Cerebellar cortex (tissue), 1 donor: ENCODE measurements at places on chromosomes 13 and 19.

GRCh38 chr13:107079423-107080049 is 511.6 kb upstream of the ARGLU1 start:
- no peak for DNase-seq

- DNase-seq: no peak
Observed at GRCh38 chr19:17872251-17873001, 681 bp downstream of the SLC5A5 start.

DNA sequence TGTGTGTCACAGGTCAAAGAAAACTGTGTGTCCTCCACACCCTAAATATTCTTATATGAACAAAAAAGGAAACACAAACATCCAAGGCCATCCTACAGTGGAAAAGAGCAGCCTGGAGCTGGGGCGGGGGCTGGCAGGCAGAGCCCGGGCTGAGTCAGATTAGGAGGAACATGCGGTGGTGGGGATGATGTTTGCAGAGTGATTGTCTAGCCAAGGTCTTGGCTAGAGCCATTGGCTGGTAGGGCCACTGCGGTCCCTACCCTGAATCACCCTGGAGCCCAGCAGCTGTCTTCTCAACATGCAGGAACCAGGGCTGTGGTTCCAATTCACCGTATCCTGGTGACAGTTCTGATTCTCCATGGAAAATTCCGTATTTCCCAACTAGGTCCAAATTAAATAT is 439.5 kb downstream of the FGF9 start:
- DNase-seq: no peak

DNA sequence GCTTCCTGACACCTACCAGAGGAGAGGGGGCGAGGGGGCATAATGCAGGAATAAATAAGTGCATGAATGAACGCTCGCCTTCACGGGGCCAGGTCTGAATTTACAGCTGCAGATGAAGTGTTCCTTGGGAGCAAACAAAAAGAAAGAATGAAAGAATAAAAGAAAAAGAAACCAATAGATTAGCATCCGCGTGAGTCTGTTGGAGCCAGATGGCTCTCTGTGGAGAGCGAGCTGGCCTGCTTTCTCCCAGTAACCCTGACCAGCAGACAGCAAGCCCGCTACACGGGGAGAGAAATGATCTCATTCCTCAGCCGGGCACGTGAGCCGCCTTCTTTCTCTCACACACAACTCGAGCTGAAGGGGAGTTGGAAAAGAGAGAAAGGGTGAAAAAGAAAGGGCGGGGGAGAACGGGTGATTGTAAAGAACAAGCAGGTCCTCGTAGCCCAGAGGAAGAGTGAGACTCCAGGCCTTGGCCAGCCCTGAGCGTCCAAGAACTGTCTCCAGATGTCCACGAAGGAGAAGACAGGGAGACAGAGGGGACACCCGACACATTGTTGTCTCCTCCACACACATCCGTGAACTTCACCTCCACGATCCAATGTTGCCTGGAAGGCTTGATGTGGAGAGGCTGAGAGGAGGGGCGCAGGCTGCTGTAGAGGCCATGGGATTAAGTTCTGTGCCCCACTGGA is 81.4 kb downstream of the RNASEH2B start:
- peak; percentile 93 for DNase-seq

DNA sequence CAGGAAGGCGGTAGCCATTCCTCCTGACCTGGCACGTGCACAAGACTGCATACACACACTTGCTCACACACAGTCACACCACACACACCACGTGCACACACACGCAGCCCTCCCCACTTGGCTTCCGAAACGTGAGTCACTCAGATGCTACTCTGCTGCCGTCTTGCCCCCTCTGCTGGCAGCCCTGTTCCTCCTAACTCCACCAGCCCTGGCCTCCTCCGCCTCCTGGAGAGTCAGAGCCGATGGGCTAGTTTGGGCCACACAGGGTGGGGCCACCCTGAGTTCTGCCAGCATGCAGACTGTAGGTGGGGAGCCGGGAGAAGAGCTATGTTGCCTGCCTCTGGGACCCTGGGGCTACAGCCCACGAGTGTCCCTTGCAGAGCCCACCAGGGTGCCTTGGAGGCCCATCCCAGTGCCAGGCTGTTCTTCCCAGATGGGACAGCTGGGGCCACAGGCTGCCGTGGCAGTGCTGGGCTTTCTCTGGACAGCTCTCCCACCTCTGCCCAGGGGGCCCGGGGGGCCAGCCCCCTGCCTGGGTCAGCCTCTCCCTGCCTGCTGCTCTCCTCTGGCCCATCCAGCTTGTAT is 12.1 kb downstream of the PIN1 start:
- peak; percentile 67 for DNase-seq

DNA sequence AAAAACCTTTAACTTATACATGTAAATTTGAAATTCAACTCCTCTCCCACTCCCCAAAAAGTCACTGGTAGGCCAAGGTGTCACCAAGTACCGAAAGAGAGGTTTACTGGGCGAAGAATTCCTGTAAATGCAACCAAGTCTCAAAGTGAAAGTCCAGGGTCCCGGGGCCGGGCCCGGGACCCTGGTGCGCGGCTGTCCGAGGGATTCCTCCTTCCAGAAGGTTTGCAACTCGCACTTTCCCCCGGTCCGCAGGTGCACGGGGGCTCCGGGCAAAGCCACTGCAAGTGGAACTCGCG is 1.1 kb downstream of the STK24 start:
- DNase-seq: no peak

- DNase-seq: no peak
Observed at GRCh38 chr13:26348966-26349365, 95.0 kb downstream of the CDK8 start.

- DNase-seq: no peak
Observed at GRCh38 chr19:16801600-16802013, 27.6 kb upstream of the SIN3B start.
